NCI-H2227 treated with DMSO at 0.1 percent for 48 hours (cell line): ENCODE measurements at places on chromosomes 6 and 20.
A peak's percentile ranks its signal among the peaks of the same experiment; 100 is the strongest.

- DNase-seq: peak; percentile 86
These were observed 405 bp upstream of the RNF182 start for GRCh38 chr6:13924146-13924948.

DNA sequence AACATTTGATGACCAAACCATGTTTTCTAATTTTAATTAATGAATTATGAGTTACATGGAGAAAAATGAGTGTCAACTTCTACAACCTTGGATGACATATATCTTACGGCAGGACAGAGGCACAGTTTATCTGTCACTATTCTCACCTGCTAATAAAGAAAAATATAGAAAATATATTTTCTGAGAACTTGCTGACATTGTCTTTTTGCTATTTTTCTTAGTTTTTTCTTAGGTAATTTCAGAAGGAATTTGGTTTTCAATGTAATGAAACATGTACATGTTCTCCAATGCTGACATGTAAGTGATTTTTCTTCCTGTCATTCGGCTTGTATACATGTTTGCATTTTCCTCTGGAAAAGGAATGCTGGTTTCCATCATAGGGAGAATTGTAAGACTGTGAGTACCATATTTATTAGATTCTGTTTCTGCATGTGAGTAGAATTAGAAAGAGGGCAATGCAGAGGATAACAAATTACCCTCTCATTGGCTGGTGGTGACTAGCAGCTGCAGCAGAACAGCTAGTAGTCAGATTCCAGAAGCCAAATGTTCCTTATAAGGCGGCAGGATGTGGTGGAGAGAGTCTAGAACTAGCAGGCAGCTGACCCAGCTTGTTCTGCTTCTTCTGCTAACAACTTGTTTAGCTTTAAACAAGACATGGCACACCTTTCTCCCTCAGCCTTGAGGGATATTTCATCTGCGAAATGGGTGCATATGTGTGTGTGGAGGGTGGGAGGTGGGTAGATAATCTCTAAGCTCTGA lies 132.8 kb upstream of the SPACA1 start:
- no peak for DNase-seq

DNA sequence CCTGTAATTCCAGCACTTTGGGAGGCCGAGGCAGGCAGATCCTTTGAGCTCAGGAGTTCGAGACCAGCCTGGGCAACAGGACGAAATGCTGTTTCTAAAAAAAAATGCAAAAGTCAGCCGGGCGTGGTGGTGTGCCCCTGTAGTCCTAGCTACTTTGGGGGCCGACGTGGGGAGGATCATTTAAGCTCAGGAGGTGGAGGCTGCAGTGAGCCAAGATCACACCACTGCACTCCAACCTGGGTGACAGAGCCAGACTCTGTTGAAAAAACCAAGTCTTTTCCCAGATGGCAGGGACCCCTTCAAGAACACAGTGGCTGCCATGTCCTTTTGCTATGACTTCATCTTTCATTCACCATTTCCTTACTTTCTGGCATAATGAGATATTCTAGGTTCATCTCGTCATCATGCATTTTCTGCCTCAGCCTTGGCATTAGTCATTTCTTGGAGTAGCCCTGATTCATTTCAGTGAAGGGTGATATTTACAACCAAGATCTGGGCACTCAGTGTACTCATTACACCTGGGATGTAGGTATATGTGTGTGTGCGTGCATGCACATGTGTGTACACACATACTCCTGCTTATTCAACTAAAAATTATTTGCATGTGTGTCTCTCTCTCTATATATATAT lies 61.4 kb upstream of the TOX2 start:
- DNase-seq: no peak

DNA sequence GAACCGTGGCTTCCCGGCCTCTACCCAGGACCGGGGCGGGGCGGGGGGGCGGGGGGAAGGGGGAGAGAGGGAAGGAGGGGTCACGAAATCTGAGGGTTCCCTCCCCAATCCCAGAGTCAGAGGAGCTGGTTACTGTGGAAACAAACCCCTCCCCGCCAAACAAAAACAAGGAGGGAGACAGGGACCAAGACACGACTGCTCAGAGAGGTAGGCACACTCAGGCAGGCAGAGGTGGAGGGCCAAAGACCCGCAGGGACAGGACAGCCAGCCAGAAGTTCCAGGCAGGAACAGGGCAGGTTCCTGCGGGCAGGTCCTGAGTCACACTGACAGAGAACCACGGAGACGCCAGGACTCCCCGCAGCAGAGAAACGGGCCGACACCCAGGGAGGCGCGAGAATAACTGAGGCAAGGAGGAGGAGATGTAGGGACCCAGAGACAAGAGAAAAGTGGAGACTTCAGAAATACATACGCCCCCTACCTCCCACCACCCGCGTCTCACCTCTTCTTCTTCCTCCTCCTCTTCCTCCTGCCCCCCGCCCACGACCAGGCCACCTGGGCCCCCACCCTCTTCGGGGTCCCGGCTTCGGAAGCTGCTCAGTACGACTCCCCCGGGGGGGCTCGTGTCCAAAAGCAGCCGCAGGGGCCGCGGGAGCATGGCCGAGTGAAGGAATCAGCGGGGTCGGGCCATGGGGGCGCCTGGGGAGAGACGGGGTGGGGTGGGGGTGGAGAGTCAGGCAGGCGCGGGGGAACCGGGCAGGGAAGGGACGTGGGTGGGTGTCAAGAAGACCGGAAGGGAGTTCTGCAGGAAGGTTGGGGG lies 578 bp downstream of the RGL2 start:
- DNase-seq: peak; percentile 50

- no peak for DNase-seq
These were observed 376.0 kb upstream of the HS3ST5 start for GRCh38 chr6:114718716-114719270.

DNA sequence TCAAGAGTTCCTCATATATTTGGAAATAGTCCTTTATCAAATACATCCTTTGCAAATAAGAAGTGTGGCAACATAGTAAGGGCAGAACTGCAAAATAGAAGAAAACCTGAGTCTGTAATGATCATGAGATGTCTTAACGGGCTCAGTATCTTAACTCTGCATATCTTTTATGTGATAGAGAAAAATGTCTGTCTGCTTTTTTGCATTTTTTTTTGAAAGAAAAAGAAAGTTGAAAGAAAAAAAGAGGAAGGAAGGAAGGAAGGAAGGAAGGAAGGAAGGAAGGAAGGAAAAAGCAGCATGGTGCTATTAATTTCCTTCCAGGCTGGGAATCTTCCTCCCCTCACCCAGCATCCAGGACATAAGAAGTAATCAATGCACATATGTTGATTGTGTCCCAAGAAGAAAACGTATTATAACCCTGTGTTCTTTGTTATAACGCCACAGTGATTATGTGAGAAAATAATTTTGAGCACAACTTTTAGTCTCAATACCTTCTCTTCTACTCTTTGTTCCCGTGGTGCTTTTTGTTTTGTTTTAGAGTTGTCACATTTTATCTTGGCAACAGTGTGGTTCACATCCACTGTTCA lies 58.7 kb upstream of the PCSK2 start:
- no peak for DNase-seq

DNA sequence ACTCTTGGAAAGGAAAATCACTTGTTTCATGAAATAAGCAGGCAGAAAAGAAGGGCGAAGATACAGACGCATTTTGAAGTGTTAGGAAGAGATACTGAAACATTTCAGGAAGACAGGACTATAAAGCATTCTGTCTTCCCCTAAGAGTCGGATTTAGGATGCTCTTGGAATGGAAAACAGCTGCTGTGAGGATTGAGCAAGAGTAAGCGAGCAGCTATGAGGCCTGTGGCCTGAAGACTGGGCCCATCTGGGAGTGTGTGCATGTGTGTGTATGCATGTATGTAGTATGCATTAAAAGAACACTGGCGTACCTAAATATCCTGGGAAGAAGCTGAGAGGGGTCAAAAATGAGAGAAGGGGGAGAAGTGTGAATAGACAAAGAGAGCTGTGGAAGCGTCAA lies 83.6 kb downstream of the SIM1 start:
- no peak for DNase-seq

DNA sequence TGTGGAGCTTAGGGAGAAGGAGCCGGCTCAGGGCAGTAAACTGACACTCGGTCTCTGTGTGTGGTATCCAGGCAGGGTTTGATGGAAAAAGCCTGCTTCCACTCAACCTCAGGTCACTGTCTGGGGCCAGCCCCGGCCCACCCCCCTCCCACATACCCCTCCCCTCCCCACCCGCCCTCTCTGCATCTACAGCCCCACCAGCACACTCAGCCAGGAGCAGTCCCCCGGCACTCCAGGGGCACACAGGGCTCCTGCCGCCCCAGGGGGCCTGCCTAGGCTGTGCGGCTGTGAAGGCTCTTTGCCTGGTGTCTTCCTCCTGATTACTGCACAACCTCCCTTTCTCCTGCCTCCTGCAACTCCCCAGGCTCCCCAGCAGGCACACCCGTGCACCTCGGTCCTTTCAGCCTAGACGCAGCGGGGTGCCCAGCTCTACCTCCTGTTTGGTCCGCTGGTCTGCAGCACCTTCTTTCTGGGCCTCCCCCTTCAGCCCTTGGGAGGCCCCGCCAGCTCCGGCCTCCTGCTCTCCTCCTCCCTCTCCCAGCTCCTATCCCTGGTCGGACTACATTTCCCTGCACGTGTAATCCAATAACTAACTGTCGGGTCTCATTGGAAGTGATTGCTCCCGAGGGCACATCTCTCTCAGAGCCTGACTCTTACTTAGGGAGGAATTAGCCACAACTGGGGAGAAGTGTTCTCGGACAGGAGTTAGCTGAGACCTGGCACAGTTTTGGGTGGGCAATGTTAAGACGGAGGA lies 1.3 kb upstream of the FOXF2 start:
- no peak for DNase-seq

- DNase-seq: no peak
These were observed 109.6 kb downstream of the SLC22A3 start for GRCh38 chr6:160457823-160458222.

GRCh38 chr6:106513808-106514582 lies 115.3 kb downstream of the RTN4IP1 start:
- DNase-seq: no peak
